ENCODE measurements at places on chromosomes 3 and 15. TPM values are rescaled to one million over a fixed set of nuclear protein-coding genes. Genes with fewer than 3 reads are reported as not detected.

KLHL40 gene
- 0.15 TPM for total RNA-seq

BCL6 gene
- 53.0 TPM for total RNA-seq

TMEM207 gene
- total RNA-seq: not detected

DNA sequence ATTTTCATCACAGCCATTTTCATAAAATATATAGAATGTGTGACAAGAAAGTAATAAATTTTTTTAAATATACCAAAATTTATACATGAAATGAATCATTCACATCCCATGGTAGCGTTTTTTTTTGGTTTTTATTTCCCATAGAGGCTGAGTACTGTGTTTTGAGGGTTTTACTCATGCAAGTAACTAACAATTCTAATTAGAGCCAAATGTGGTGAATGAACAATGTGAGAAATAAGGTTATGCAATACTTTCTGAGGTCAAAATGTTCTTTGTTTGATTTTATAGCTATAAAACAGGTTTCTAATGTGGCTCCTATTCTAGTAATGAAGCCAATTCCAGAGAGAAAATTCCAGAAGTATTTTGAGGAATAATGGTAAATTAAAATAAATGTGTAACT, 386.8 kb downstream of the TBC1D5 start:
- H3K4me3 ChIP-seq: no peak overlapping the region
- no peak for DNase-seq
- no peaks in the 10 kb centered on the region for H3K36me3 ChIP-seq

GRCh38 chr15:70098461-70099166, 897 bp upstream of the TLE3 start:
- no peaks in the 10 kb centered on the region for H3K27me3 ChIP-seq
- no peaks in the 10 kb centered on the region for H3K4me1 ChIP-seq
- H3K4me3 ChIP-seq: peak overlapping the region; percentile 44
- DNase-seq: no peak
- H3K36me3 ChIP-seq: peaks cover 7% of the 10 kb centered on the region

- no peaks in the 10 kb centered on the region for H3K36me3 ChIP-seq
- H3K27ac ChIP-seq: no peak overlapping the region
- H3K4me3 ChIP-seq: no peak overlapping the region
- H3K27me3 ChIP-seq: no peaks in the 10 kb centered on the region
- H3K4me1 ChIP-seq: no peaks in the 10 kb centered on the region
- DNase-seq: no peak
Observed at GRCh38 chr3:15475161-15475560, 46.3 kb downstream of the COLQ start.

DNA sequence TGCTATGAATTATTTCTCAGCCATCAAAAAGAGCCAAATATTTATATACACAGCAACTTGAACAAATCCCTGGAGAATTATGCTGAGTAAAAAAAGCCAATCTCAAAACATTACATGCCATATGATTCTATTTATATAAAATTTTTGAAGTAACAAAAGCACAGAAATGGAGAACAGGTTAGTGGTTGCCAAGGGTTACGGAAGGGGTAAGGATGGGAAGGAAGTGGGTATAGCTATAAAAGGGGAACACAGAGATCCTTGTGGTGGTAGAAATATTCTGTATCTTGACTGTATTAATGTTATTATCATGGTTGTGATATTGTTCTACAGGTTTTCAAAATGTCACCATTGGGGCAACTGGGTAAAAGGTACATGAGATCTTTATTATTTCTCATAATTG, 62.3 kb upstream of the ASB14 start:
- H3K4me3 ChIP-seq: no peak overlapping the region
- H3K27ac ChIP-seq: no peak overlapping the region
- DNase-seq: no peak
- H3K36me3 ChIP-seq: no peaks in the 10 kb centered on the region
- H3K4me1 ChIP-seq: no peaks in the 10 kb centered on the region

- H3K36me3 ChIP-seq: no peaks in the 10 kb centered on the region
- no peaks in the 10 kb centered on the region for H3K27me3 ChIP-seq
- H3K27ac ChIP-seq: no peak overlapping the region
- peak; percentile 34 for DNase-seq
- no peaks in the 10 kb centered on the region for H3K4me1 ChIP-seq
- no peak overlapping the region for H3K4me3 ChIP-seq
Observed at GRCh38 chr3:184481984-184482671, 79.5 kb upstream of the EPHB3 start.

- DNase-seq: no peak
- no peak overlapping the region for H3K4me3 ChIP-seq
- no peaks in the 10 kb centered on the region for H3K36me3 ChIP-seq
- H3K27me3 ChIP-seq: no peaks in the 10 kb centered on the region
- no peaks in the 10 kb centered on the region for H3K4me1 ChIP-seq
Observed at GRCh38 chr15:33768670-33769190, 199.6 kb upstream of the CHRM5 start.

GRCh38 chr15:97425596-97425995, 534.9 kb upstream of the ARRDC4 start:
- H3K36me3 ChIP-seq: no peaks in the 10 kb centered on the region
- H3K4me1 ChIP-seq: no peaks in the 10 kb centered on the region
- no peak overlapping the region for H3K27ac ChIP-seq

GRCh38 chr15:94246016-94246415, 14.7 kb downstream of the MCTP2 start:
- H3K4me3 ChIP-seq: no peak overlapping the region
- no peaks in the 10 kb centered on the region for H3K36me3 ChIP-seq
- no peak overlapping the region for H3K27ac ChIP-seq

GRCh38 chr3:57309769-57310360, 17.4 kb upstream of the ASB14 start:
- H3K4me3 ChIP-seq: no peak overlapping the region
- H3K27ac ChIP-seq: no peak overlapping the region
- DNase-seq: no peak
- H3K36me3 ChIP-seq: no peaks in the 10 kb centered on the region
- no peaks in the 10 kb centered on the region for H3K4me1 ChIP-seq

DNA sequence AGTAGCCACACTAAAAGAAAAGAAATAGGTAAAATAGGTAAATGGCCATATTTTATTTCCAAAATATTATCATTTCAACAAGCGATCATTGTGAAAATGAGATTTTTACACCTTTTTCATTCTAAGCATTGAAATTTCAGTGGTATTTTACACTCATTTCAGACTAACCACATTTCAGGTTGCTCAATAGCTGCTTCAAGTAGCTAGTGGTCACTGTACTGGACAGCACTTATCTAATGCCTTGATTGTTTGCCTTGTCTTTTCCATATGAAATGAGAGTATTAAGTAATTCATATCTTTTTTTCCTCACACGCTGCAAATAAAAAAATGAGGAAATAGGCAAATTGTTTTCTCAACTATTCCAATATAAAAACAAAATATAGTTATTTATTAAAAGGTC, 332.8 kb downstream of the NLGN1 start:
- no peak for DNase-seq
- H3K27ac ChIP-seq: no peak overlapping the region
- H3K4me1 ChIP-seq: no peaks in the 10 kb centered on the region
- no peak overlapping the region for H3K4me3 ChIP-seq
- no peaks in the 10 kb centered on the region for H3K36me3 ChIP-seq

- H3K27me3 ChIP-seq: no peaks in the 10 kb centered on the region
- H3K36me3 ChIP-seq: no peaks in the 10 kb centered on the region
- no peak for DNase-seq
Observed at GRCh38 chr15:72856549-72857040, 73.0 kb upstream of the ADPGK start.

- no peak overlapping the region for H3K4me3 ChIP-seq
- H3K27ac ChIP-seq: no peak overlapping the region
- no peaks in the 10 kb centered on the region for H3K27me3 ChIP-seq
- H3K4me1 ChIP-seq: no peaks in the 10 kb centered on the region
Observed at GRCh38 chr3:127196002-127196401, 3.1 kb downstream of the PRR23E start.

GRCh38 chr3:187828579-187829452, 83.5 kb upstream of the BCL6 start:
- H3K4me3 ChIP-seq: no peak overlapping the region
- no peak for DNase-seq
- no peaks in the 10 kb centered on the region for H3K4me1 ChIP-seq
- H3K27me3 ChIP-seq: no peaks in the 10 kb centered on the region
- H3K36me3 ChIP-seq: no peaks in the 10 kb centered on the region
- no peak overlapping the region for H3K27ac ChIP-seq

- no peak overlapping the region for H3K27ac ChIP-seq
- no peaks in the 10 kb centered on the region for H3K27me3 ChIP-seq
- H3K4me1 ChIP-seq: peaks cover 39% of the 10 kb centered on the region
- H3K36me3 ChIP-seq: no peaks in the 10 kb centered on the region
- no peak overlapping the region for H3K4me3 ChIP-seq
Observed at GRCh38 chr15:85789496-85789875, 5.2 kb downstream of the KLHL25 start.

- H3K36me3 ChIP-seq: no peaks in the 10 kb centered on the region
- DNase-seq: no peak
- H3K4me3 ChIP-seq: no peak overlapping the region
- no peak overlapping the region for H3K27ac ChIP-seq
- no peaks in the 10 kb centered on the region for H3K4me1 ChIP-seq
- no peaks in the 10 kb centered on the region for H3K27me3 ChIP-seq
Observed at GRCh38 chr15:74347757-74348250, 19.6 kb downstream of the CYP11A1 start.

GRCh38 chr3:171824824-171825221, 14.5 kb upstream of the PLD1 start:
- DNase-seq: no peak
- no peaks in the 10 kb centered on the region for H3K36me3 ChIP-seq
- H3K4me1 ChIP-seq: peaks cover 16% of the 10 kb centered on the region
- no peak overlapping the region for H3K4me3 ChIP-seq
- H3K27ac ChIP-seq: peak overlapping the region; percentile 56
- H3K27me3 ChIP-seq: no peaks in the 10 kb centered on the region

GRCh38 chr3:45119824-45120358, 26.3 kb downstream of the CDCP1 start:
- H3K36me3 ChIP-seq: no peaks in the 10 kb centered on the region
- no peaks in the 10 kb centered on the region for H3K4me1 ChIP-seq
- no peak overlapping the region for H3K27ac ChIP-seq
- H3K27me3 ChIP-seq: no peaks in the 10 kb centered on the region
- no peak for DNase-seq

DNA sequence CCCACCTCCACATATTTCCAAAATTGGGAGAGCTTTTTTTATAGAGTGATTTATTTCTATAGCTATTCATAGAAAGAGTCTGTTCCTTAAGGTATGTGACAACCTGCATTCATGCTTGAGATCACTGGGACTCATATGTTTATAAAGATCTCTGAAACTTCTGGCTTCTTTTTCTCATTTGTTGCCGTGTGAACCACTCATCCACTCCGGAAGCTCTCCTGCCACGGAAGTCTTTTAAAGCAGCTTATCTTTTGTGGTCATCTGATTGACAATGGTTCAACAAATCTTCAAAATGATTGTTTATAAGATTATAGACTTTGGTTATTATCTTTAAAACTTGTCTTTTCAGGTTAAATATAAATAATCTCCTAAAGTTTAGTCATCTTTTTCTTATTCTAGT, 260.5 kb downstream of the C3orf38 start:
- H3K27ac ChIP-seq: no peak overlapping the region
- DNase-seq: no peak
- H3K27me3 ChIP-seq: no peaks in the 10 kb centered on the region

GRCh38 chr15:68644083-68644904, 65.5 kb downstream of the CORO2B start:
- no peaks in the 10 kb centered on the region for H3K36me3 ChIP-seq
- no peaks in the 10 kb centered on the region for H3K27me3 ChIP-seq
- H3K4me3 ChIP-seq: no peak overlapping the region
- no peak overlapping the region for H3K27ac ChIP-seq
- DNase-seq: no peak
- H3K4me1 ChIP-seq: peaks cover 24% of the 10 kb centered on the region

- H3K36me3 ChIP-seq: no peaks in the 10 kb centered on the region
- no peak overlapping the region for H3K4me3 ChIP-seq
- no peaks in the 10 kb centered on the region for H3K27me3 ChIP-seq
- H3K27ac ChIP-seq: no peak overlapping the region
- H3K4me1 ChIP-seq: no peaks in the 10 kb centered on the region
Observed at GRCh38 chr3:143605233-143605950, 242.9 kb downstream of the SLC9A9 start.

DNA sequence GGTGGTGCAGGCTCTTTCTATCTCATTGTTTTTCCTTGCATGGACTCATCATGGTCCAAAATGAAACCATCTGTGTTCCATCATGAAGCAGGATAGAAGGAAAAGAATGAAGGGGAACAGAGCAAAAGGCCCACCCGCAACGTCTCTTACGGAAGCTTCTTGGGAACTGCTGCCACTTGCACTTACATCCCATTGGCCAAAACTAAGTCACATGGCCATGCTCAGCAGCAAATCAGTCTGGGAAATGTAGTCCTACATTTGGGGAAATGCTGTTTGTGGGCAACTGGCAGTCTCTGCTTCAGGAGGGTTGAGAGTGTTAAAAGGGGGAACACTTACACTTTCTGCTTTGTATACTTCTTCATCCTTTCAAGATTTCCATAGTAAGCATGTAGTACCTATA, 191.6 kb downstream of the SV2B start:
- no peak for DNase-seq
- no peaks in the 10 kb centered on the region for H3K27me3 ChIP-seq
- H3K36me3 ChIP-seq: no peaks in the 10 kb centered on the region
- no peak overlapping the region for H3K4me3 ChIP-seq
- no peak overlapping the region for H3K27ac ChIP-seq
- H3K4me1 ChIP-seq: no peaks in the 10 kb centered on the region

DNA sequence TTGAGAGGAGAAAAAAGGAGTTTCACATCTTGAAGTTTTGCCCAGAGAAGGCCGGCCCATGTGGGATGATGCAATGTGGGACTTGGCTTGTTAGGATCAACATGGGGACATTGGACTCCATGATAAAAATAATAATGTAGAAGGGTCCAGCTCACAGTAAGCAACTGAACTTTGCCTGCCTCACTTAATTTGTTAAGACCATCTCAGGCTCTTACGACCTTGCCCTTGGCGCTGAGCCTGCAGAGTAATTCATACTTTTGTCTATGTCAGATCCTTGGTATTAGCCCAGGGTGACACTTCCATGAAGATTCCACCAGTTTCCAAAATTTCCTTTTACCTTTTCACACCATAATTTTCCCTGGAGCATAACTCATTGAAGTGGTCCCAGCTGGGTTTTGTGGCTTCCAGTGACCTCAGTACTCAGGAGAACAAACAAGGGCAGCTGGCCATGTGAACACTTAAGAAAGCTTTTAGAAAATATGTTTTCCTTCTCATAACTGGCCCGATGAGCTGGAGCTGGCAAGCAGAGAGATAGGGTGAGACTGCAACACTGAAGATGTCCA, 315.4 kb upstream of the RASGRP1 start:
- H3K27ac ChIP-seq: peak overlapping the region; percentile 11
- H3K4me3 ChIP-seq: no peak overlapping the region
- DNase-seq: peak; percentile 81
- no peaks in the 10 kb centered on the region for H3K4me1 ChIP-seq

DNA sequence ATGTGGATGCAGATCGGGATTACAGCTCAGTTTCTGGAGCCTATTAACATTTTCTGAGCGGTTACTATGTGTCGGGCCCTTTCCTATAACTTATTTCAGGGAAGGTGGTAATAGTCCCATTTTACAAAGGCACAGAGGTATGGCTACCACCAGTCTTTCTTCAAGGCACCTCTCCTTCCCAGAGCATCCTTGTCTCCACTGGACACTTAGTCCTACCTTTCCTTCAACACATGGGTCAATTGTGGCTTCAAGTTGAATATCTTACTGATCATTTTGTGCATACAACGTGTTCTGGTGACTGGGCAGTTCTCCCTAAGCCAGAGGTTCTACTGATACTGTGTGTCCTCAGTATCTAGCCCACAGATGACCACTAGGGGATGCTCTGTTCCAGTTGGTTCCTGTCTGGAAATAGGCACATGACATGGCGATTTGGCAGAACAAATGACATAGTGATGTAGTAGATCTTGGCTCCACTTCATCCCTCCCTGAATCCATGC, 60.7 kb upstream of the CMTM8 start:
- H3K4me1 ChIP-seq: no peaks in the 10 kb centered on the region
- no peak overlapping the region for H3K27ac ChIP-seq
- no peaks in the 10 kb centered on the region for H3K27me3 ChIP-seq
- no peak overlapping the region for H3K4me3 ChIP-seq
- no peaks in the 10 kb centered on the region for H3K36me3 ChIP-seq
